A172 (cell line): ENCODE measurements at places on chromosomes 3 and 15.

DNA sequence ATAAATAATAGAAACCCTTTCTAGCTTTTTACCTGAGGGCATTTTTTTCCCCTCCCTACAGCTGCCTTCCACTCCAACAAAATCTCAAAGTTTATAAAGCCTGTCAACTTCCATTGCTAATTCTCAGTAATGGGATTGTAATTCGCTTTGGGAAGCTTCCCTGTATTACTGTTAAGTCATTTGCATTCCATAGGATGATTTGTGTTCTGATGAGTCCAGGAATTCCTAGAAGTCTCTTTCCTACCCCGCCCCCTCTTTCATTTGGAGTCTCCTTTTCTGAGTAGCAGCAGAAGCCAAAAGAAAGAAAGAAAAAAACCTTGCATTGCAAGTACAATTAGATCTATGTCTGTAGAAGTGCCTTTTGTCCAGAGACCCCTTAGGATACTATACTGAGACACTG lies 1033.3 kb downstream of the IGSF11 start:
- no peak for DNase-seq

- DNase-seq: no peak
Observed at GRCh38 chr3:160822936-160823335, 66.9 kb downstream of the PPM1L start.

- no peak for DNase-seq
Observed at GRCh38 chr3:196643201-196643749, 3.8 kb downstream of the NRROS start.

DNA sequence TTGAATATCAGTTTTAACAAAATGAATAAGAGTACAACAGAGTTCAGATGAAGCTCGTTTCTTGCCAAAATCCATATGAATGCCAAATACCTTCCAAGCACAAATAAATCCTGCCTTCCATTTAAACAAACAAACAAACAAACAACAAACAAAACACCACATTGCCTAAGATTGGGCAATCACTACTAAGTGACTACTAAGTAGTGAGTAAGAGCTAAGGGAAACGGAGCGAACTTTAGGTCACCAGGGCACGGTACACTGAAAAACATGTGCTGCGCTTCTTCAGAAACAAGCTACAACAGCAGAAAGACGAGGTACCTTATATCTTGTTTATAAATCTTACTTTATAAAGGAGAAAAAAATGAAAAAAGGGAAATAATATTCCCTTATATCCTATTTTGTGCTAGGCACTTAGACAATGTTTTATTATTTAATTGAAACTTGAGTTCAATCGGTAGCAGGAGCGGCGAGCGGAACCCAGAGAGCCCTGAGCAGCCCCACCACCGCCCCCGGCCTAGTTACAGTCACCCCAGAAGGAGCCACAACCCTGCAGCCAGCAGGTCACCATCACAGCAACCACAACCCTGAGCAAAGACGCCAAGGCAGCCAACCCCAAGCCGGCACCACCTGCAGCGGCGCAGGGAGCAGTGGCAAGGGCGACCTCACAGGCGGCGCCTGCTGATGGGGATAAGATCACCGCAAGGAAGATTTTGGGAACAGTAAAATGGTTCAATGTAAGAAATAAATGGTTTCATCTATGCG lies 216.9 kb downstream of the ZBTB20 start:
- no peak for DNase-seq

DNA sequence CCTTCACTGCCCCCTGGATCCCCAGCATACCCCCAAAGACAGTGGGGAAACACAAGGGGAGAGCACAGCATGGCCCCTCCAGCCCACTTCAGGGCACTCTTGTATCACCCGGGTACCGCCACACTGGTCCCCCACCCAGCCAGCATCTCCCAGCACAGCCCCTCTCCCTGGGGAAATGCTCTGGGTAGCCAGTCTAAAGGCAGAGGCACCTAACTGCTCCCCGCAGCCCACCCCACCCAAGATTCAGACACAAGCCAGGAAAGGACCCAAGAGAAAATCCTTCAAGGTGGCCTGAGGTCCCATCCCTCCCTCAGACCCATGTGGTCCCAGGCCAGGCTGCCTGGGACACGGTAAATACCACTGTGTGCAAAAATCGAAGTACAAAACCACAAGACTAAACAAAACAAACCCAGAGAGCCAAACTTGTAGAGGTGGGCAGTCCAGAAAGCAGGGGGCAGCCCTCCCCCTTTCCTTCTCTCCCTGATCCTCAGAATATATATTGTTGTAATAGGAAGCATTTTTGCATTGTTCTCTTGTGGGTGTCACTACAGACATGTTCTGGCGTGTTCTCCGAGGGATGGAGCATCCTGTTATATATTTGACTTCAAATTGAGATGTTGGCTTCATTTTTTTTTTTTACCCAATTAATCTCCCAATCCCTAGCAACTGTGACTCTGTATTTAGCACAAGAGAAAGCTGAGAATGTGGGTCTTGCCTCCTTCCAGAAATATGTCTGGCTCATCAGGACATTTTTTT lies 51.7 kb downstream of the GRIP2 start:
- DNase-seq: no peak

DNA sequence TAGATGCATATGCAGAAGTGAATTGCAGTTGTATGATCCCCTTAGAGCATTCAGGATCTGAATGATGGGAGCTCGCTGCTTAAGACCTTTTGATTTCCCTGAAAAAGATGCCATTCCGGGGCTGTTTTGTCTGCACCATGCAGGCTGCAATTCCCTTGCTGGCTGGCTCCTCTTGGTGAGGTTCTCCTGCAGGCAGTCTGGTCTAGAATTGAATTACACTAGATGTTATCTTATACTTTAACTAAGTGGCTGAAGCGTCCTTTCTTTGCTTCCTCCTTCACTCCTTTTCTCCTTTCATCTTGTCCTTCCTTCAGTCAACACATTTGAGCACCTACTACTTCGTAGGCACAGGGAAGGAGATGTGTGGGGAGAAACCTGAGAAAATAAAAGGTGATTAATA lies 18.6 kb upstream of the MYZAP start:
- DNase-seq: no peak

GRCh38 chr15:48103647-48104046 lies 17.1 kb upstream of the SLC24A5 start:
- no peak for DNase-seq

GRCh38 chr3:77186728-77187127 lies 146.8 kb downstream of the ROBO2 start:
- DNase-seq: no peak

GRCh38 chr15:85795337-85796305 lies 896 bp upstream of the KLHL25 start:
- DNase-seq: no peak

GRCh38 chr3:111103807-111104206 lies 32.2 kb downstream of the NECTIN3 start:
- DNase-seq: no peak

DNA sequence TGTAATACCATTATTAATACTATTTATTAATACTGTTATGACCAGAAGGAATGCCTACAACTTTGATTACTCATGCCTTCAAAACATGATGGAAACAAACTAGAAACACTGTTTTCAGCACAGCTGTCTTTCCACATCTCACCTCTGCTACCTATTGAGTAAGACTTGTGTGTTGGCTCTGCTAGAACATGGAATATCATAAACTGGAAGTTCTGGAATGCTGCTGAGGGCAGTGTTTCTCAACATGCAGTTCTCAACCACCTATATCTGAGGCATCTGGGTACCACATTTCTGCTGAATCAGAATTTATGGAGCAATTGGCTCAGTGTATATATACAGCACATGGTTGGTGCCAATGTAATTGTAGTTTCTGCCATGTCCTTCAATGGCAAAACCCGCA lies 392.1 kb downstream of the TUSC7 start:
- DNase-seq: no peak

DNA sequence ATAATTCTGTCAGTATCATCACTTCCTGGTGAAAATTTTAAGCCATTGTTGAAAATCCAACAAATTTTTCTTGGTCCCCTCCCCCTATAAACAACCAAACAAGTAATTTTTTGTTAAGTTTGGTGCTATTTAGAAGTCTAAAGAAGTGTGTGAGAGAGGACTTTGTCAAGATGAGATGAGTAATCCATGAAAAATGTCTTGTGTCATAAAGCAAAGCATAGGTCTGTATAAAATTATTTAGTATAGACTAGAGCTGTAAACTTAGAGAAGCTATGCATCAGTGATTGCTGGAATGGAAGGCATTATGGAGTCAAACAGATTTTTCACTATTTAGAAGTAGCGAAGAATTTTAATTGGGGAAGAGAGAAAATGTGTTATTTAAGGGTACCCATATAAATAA lies 31.4 kb downstream of the MAPK6 start:
- DNase-seq: peak; percentile 56

GRCh38 chr15:80204231-80204630 lies 47.8 kb downstream of the CTXND1 start:
- no peak for DNase-seq

DNA sequence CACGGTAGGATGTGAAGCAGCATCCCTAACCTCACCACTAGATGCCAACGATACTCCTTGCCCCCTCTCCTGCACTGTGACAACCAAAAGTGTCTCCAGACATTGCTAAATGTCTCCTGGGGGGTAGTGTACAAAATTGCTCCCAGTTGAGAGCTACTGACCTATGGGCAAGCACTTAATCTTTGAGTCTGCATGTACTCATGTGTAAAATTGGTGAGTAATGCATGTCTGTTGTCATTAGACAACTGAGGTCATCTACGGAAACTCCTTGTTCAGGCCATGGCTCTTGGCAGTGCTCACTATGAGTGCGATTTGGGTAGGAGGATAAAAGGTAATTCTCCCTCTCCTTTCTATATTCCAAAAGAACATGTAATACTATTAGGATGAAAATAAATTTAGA lies 29.2 kb downstream of the PDHB start:
- no peak for DNase-seq

DNA sequence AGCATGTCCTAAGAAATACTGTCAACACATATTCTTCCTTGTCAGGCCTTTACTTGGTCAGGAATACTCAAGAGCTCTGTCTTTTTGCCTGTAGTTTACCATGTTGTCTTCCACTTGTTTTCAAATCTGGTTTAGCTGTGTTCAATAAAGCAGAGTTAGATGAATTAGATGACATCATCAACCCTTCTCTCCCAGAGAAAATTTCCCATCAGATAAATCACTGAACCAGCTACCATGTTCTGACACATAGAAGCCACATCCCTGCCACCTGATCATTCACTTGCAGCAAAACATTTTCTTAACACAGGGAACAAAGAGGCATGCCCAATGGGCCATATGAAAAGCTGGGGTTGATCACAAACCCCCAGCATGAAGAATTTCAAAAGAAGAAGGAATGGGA lies 42.1 kb downstream of the TERC start:
- DNase-seq: no peak

DNA sequence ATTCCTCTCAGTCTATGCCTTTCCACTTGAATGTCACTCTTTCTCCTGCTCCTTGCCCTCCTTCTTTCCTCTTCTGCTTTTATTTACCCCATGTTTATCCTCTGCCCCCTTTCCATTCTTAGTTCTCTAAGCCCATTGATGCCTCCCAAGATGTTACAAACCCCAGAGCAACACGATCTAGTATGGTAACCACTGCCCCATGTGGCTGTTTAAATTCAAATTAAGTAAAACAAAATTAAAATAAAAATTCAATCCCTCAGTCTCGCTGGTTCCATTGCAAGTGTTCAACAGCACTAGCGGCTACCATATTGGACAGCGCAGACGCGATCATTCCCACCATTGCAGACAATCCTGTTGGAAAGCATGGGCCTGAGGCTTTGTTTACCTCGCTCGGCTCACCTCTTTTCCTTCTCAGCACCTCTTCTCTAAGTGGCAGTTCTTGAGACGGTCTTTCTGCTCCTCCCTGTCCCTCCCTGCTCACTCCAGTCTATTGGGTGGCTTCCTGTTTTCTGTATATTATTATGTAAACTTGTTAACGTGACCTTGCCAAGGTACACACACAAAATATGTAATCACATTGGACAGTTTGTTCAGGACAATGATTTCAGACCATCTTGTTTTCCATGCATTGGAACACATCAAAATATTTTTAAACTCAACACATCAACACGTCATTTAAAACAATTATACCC lies 21.8 kb upstream of the CA12 start:
- no peak for DNase-seq

DNA sequence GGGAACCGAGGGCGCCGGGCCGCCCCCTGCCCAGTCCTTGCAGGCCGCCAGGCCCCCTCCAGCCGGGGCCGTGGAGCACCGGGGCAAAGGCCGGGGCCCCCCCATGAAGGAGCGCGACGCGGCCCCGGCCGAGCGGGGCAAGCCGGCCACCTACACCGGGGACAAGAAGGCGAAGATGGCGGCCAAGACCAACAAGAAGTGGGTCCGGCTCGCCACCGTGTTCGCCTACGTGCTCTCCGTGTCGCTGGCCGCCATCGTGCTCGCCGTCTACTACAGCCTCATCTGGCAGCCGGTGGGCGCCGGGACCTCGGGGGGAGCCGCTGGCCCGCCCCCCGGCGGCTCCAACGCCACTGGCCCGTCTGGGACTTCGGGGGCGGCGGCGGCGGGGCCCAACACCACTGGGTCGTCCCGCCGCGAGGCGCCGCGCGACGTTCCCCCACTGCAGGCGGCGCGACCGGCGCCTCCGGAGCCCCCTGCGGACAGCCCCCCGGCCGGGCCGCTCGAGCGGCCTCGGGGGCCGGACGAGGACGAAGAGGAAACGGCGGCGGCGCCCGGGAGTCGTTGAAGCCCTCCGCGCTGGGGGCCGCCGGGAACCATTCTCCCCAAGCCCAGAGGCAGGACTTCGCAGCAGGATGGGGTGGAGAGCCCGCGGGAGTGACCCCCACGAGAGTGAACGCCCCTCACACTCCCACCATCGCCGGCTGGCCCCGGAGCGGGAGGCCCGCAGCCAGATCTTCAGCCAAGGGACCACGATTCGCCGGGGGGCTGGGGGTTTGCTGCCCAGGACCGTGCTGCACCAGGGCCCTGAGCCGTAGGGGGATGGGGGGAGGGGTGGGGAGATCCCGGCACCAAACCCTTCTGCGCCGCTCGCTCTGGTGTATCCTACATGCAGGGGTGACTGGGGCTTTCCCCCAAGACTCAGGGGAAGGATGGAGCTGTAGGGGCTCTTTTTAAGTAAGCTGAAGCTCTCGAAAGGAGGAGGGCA lies 753 bp downstream of the INAFM2 start:
- no peak for DNase-seq

DNA sequence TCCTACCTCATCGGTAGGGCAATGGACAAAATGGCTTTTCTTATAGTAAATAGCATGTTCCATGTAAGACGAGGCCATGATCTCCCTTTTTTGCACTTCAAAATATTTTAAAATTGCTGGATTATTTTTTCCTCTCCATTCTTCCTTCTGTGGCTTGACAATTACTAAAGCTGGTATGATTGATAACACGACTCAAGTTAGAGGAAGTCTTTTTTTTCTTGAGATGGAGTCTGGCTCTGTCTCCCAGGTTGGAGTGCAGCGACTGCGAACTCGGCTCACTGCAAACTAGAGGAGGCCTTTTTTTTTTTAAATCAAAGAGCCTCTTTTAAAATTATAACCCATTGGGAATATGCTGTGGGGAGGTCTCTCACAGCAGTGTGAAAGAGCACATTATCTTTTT lies 124.5 kb upstream of the TBL1XR1 start:
- no peak for DNase-seq
